ENCODE measurements at places on chromosomes 1 and 21.

DNA sequence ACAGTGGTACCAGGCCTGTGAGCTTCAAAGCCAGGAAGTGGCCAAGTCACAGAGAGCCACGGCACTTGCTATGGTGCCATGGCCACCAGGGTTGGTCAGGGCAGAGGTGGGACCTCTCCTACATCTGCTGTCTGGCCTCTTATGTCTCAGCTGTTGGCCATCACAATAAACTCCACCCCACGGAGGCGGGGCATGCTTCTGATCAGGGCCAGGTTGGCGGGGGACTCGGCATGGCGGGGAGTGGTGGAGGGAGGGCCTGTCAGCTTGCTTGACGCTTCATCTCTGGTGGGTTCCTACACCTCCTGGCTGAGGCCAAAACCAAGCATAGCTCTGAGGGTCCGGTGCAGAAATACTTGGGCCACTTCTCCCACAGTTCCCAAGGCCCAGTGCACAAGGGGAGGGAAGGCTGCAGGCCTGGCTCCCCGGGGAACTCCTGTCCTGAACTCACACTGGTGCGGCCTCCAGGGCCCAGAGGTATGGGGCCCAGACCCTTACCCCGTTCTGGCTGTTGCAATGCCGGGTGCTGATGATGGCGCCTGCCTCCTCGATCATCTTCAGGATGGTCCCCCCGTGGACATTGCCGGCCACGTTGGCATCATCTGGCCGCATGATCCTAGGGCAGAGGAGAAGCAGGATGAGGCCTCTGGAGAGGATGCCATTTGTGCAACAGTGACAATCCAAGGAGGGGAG is 44.2 kb downstream of the ACOT7 start:
- DNase-seq = no peak

DNA sequence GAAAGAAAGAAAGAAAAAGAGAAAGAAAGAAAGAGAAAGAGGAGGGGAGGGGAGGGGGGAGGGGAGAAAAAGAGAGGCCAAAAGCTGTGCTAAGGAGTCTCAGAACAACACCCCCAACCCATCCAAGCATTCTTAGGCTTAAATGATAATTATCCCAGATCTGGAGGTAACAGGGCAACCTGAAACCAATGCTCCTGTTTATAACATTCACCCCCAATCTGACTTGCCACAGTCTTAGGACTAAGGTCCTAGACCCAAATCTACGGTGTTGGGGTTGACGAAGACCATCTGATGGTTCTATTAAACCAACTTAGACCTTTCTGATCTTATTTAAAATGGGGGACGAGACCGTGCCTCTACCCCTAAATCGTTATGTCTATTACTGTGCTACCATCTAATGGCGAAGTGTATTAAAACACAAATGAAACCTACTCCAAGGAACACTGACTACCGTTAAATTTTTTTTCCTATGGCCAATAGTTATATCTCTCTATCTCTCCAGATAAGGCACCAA is 119.3 kb upstream of the CDC42BPA start:
- DNase-seq = no peak

GRCh38 chr1:187504779-187505178 is 676.0 kb downstream of the PLA2G4A start:
- no peak for DNase-seq

- DNase-seq = no peak
Measured at GRCh38 chr1:205798577-205798976, 14.4 kb downstream of the SLC41A1 start.

DNA sequence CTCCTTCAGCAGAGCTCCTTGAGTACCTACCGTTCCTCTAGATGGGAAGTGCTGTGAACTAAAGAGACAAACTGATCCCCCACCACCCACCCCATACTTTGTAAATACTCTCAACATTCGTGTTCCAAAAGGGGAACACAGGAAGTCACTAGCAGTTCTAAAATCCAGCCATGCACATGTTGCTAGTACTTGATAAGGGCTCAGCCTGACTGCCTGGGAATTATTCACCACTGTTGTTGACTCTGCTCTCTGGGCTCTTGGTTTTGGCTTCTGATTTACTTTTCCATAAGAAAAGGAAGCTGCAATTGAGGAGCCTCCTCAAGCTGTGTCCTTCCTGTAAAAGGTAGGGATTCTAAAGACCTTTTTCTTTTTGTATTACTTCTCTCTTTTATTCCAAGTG is 67.5 kb downstream of the IVNS1ABP start:
- DNase-seq = no peak

DNA sequence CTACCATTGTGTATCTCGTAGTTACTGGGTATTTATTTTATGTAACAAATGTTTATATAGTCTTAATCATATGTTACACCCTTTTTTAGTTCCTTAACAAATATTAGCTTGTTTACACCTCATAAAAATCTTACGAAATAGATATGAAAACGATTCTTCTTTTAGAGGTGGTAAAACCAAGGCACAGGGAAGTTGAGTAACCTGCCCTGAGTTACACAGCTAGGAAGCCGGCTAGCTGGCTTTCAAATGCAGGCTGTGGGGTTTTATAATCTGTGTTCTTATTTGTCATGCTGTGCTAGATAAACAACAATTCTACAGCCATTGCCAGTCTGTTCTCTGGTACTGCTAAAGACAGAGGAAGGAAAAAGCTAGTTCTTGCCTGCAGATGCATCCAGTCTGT is 109.6 kb downstream of the NOS1AP start:
- DNase-seq = no peak

DNA sequence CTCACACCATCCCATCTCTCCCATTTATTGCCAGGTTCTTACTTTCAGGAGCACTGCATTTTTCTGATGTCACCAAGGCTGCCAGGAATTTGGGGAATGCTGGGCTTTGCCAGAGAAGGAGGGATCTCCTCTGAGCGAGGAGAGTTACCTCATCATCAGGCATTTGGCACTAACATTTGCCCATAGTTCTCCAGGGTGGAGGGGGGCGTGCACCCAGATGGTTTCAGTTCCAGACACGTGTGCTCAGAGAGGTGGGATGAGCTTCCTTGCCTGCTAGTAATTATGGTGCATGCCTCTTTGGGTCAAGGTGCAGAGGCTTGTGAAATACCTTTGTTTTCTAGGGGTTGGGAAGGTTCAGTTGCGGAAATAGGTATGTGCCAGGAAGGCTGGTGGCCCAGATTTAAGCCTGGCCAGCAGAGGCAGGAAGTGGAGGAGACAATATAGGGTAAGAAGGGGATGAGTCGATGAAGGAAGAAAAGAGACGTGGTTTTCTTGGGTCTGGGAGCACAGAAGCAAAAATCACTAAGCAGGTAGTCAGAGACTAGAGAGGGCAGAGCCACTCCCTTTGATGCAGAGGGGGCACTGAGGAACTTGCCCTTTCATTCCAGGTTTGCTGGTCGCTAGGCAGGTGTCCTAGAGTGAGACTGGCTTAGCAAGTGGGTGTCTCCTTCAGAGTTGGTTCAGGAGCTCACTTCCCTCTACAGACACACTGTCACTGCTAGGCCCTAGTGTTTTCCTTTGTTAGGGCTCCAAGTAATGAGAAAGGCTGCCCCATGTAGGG is 7.2 kb downstream of the TUFT1 start:
- no peak for DNase-seq

- DNase-seq = peak; percentile 36
Measured at GRCh38 chr1:7121622-7121988, 336.4 kb downstream of the CAMTA1 start.

- DNase-seq = no peak
Measured at GRCh38 chr21:37764691-37765090, 151.6 kb downstream of the KCNJ6 start.

Data from hypothalamus (tissue), 51 donors.